ENCODE measurements at places on chromosomes 5 and 9.

DNA sequence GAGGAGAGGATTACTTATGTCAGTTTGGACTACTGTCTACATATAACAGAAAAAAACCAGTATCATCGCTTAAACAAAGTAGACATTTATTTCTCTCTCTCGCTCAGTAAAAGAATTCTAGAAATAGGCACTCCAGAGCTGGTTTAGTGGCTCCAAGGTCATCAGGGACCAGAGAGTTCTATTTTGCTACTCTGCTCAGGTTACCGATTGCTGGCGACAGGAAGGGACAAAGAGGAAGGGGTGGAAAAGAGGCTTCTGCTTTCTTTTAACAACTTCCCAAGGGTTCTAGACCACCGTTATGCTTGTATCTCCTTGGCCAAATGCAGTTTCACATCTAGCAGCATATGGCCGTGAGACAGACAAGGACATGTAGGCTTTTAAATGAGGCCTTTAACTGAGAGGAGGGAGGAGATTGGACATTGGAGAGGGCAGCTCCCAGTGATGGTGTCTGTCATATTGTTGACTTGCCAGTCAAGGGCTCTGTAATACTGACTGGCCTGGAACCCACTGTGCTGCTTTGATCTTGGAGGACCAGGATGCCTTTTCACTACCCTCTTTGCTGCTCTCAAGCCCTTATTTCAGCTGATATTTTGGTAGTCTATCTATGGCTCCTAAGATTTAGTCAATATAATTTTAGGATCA, 15.6 kb upstream of the DCP2 start:
- no peaks in the 10 kb centered on the region for H3K36me3 ChIP-seq
- no peak for DNase-seq
- no peak overlapping the region for H3K27ac ChIP-seq
- no peaks in the 10 kb centered on the region for H3K27me3 ChIP-seq

- H3K27ac ChIP-seq, result no peak overlapping the region
- H3K36me3 ChIP-seq, result no peaks in the 10 kb centered on the region
- no peaks in the 10 kb centered on the region for H3K27me3 ChIP-seq
- no peak overlapping the region for H3K4me3 ChIP-seq
- H3K4me1 ChIP-seq, result peaks cover 16% of the 10 kb centered on the region
Measured at GRCh38 chr5:158270996-158271554, 412.1 kb upstream of the CLINT1 start.

DNA sequence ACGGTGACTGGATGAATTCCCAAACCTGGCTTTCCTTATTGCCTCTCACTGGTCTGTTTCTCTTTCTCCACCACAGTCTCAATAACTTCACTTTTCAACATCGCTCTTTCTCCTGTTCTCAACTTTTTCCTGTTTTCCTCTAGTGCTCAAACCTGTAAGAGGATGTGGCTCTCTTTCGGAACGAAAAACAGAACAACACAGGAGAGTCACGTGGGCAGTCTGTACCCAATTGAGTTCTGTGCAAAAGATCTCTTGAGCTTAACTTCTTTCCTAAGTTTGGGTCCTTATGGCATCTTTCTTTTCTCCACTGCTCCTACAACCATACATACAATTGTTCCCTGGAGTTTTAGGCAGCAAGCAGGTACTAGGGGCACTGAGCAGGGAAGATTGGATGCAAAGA, 8.9 kb downstream of the HAVCR1 start:
- H3K4me1 ChIP-seq, result peaks cover 4% of the 10 kb centered on the region
- DNase-seq, result no peak
- 0 out of 2 replicates have a peak, but pooled peaks cover 2% of the 10 kb centered on the region for H3K27me3 ChIP-seq
- H3K4me3 ChIP-seq, result no peak overlapping the region
- no peaks in the 10 kb centered on the region for H3K36me3 ChIP-seq

- no peaks in the 10 kb centered on the region for H3K27me3 ChIP-seq
- DNase-seq, result no peak
- no peak overlapping the region for H3K4me3 ChIP-seq
- H3K36me3 ChIP-seq, result no peaks in the 10 kb centered on the region
- no peak overlapping the region for H3K27ac ChIP-seq
- no peaks in the 10 kb centered on the region for H3K4me1 ChIP-seq
Measured at GRCh38 chr5:109451146-109451545, 41.4 kb upstream of the PJA2 start.

- no peak overlapping the region for H3K4me3 ChIP-seq
- H3K27ac ChIP-seq, result no peak overlapping the region
- no peaks in the 10 kb centered on the region for H3K36me3 ChIP-seq
- 0 out of 2 replicates have a peak, but pooled peaks cover 2% of the 10 kb centered on the region for H3K4me1 ChIP-seq
- no peak for DNase-seq
Measured at GRCh38 chr5:146877178-146877681, 1.3 kb downstream of the PPP2R2B start.

Measured in SJCRH30 (cell line).